Omental fat pad (tissue), 4 donors: ENCODE measurements at places on chromosomes 6 and 20. TPM values are rescaled to one million over a fixed set of nuclear protein-coding genes. Genes with fewer than 3 reads are reported as not detected.

DNA sequence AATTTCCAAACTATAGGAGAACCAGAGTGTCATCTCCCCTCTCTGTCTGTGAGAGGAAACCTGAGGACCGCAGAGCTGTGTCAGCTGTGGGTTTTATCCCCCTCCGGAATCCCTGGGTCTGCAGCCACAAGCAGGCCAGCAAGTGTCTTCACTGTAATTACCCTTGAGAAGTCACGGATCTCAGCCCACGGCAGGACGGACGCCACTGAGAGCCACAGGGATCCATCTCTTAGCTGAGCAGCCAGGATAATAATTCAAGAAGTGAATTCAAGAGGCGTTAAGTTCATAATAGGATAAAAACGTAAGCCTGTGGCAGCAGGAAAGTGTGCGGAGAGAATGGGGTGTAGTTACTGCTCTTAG, 37.0 kb downstream of the DLL1 start:
- no peak for DNase-seq

DNA sequence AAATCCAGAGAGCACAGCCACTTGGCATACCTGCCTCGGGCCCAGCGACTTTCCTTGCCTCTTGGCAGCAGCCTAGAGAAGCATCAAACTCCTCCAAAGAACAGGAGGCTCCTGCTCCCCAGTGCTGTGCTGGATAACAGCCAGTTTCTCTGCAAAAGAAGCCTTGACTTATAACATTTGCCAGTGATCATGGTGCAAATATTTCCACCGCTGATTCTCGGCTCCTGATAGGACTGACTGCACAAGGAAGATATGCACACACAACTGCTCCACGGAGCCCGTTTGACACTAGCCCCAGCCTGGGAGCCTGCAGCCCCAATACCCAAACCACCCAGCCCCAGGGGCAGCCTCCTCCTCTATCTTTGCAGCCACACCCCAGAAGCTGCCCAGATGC, 17.5 kb downstream of the ACSS1 start:
- DNase-seq: no peak

DNA sequence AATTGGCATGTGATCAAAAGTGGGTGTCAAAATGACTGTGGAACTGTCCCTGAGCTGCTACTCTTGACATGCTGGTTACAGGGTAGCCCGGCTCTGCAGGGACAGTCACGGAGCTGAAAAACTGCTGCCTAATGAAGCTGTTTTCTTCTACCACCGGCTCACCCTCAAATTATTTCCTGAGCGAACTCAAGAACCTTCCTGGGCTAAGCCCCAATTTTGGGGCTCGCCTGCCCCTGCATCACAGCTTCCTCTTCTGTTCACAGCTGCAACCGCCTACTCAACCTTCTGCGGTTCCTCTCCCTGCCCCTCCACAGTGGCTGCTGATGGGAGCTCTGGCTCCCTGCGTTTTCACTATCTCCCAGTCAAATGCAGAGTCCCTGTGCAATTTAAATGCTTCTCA, 110.8 kb upstream of the MLN start:
- no peak for DNase-seq

GRCh38 chr6:29792123-29793035, 35.2 kb upstream of the HLA-G start:
- peak; percentile 34 for DNase-seq

- no peak for DNase-seq
Measured at GRCh38 chr6:93358435-93358834, 60.9 kb downstream of the EPHA7 start.

- DNase-seq: no peak
Measured at GRCh38 chr6:158211273-158212055, 43.3 kb downstream of the GTF2H5 start.

GRCh38 chr20:1396702-1397101, 3.8 kb upstream of the FKBP1A start:
- no peak for DNase-seq

GRCh38 chr6:139251045-139251690, 40.6 kb downstream of the TXLNB start:
- no peak for DNase-seq

DNA sequence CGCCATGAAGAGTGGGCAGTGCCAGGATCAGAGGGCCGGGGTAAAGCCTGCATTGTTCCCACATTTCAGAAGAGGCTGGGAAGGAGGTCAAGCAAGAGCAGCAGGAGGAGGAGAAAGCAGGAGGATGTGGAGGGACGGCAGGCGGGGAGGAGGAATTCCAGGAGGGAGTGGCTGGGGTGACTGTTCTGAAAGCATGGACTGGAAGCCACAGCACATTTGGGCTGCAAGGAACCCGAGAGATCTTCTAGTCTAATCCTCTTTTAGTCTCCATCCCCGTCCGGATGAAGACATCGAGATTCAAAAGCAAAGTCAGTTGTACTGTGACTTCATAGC, 76.9 kb downstream of the FAM50B start:
- no peak for DNase-seq

- no peak for DNase-seq
Measured at GRCh38 chr20:49935746-49936152, 448 bp upstream of the RNF114 start.

DNA sequence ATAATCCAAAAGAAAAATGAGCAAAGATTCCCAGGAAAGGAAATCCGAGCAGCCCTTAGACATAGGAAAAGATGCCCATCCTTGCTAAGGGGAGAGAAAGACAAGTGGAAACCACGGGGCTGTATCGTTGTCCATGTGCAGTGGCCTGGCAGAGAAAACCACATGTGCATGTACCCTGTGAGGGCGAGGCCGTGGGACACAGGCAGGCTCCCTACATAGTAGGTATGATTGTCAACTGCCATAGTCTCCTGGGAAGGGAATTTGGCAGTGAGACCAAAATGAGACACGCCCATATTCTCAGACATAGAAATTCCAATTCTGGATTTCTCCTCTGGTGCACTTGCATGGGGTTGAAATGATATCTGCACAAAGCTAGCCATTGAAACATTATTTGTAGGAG, 169.7 kb upstream of the SALL4 start:
- DNase-seq: no peak

DNA sequence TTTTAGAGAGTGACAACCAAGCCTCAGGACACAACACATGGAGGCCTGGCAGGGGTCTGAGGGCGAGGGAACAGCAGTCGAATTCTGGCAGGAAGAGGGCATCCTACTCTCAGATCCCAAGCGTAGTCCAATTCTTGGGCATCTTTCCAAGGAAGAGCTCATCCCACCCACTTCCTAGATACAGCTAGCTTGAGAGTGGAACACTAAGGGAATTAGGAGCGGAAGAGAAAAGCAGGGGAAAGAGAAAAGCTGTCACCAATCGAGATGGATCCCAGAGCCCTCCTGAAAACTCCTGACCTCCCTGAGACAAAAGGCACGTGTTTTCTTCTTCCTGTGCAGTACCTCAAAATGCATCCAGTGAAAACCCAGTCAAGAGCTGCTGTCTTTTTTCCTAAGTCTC, 67.1 kb downstream of the GFOD1 start:
- DNase-seq: no peak

- no peak for DNase-seq
Measured at GRCh38 chr6:146898069-146898887, 299.5 kb downstream of the ADGB start.

GRCh38 chr6:134752445-134752844, 197.5 kb downstream of the ALDH8A1 start:
- DNase-seq: no peak

DNA sequence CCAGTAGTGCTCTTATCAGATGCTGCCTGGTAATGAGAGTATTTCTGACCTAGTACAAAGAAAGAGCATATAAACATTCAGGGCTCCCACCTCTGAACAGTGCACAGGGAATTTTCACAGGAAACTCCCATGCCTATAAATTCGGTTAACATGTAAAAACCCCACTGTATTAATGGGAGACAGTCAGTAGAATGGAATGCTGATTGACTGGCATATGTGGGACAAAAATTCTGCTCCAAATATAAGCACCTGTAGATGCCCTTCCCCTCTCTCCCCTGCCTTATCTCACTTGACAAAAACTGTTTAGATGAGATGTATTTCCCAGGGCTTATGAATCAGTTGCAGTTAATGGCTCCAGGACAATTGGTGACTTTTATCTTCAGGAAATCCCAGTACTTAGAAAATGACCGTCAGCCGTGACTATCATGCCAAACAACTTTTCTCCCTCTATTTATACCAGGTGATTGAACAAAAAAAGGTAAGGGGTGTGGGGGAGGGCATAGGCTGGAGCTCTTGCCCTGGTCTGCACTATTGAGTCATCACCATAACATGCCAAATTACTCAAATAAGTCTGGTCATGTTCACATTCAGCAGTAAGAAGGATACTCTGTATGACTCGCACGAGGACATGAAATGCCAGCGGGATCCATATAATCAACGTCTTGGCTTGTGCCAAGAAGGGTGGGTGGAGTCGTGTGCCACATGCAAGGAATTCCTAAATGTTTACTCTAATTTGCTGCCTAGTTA, 176.4 kb upstream of the BMP2 start:
- DNase-seq: no peak

GRCh38 chr6:169800116-169800667, 48.8 kb downstream of the ERMARD start:
- no peak for DNase-seq

The CALHM6 gene
- total RNA-seq: 9.5 TPM
